ENCODE measurements at places on chromosomes 11 and 22. TPM values are rescaled to one million over a fixed set of nuclear protein-coding genes. Genes with fewer than 3 reads are reported as not detected.

GRCh38 chr22:50326225-50326955 lies 422 bp downstream of the DENND6B start:
- no peaks in the 10 kb centered on the region for H3K27me3 ChIP-seq
- H3K27ac ChIP-seq = peak overlapping the region; percentile 64
- peak overlapping the region; percentile 74 for H3K4me3 ChIP-seq
- peaks cover 27% of the 10 kb centered on the region for H3K36me3 ChIP-seq
- H3K4me1 ChIP-seq = peaks cover 29% of the 10 kb centered on the region
- DNase-seq = no peak

GRCh38 chr22:34798605-34799004 lies 267.4 kb upstream of the ISX start:
- H3K36me3 ChIP-seq = no peaks in the 10 kb centered on the region
- H3K4me3 ChIP-seq = no peak overlapping the region
- no peak overlapping the region for H3K27ac ChIP-seq
- no peak for DNase-seq
- no peaks in the 10 kb centered on the region for H3K4me1 ChIP-seq

GRCh38 chr11:103880968-103881367 lies 155.5 kb upstream of the DDI1 start:
- H3K36me3 ChIP-seq = peaks cover 2% of the 10 kb centered on the region
- H3K4me3 ChIP-seq = no peak overlapping the region
- H3K4me1 ChIP-seq = no peaks in the 10 kb centered on the region
- no peak for DNase-seq
- H3K27me3 ChIP-seq = no peaks in the 10 kb centered on the region

GRCh38 chr11:2530131-2530854 lies 85.5 kb downstream of the KCNQ1 start:
- no peak overlapping the region for H3K4me3 ChIP-seq
- no peak overlapping the region for H3K27ac ChIP-seq
- peaks cover 5% of the 10 kb centered on the region for H3K36me3 ChIP-seq

DNA sequence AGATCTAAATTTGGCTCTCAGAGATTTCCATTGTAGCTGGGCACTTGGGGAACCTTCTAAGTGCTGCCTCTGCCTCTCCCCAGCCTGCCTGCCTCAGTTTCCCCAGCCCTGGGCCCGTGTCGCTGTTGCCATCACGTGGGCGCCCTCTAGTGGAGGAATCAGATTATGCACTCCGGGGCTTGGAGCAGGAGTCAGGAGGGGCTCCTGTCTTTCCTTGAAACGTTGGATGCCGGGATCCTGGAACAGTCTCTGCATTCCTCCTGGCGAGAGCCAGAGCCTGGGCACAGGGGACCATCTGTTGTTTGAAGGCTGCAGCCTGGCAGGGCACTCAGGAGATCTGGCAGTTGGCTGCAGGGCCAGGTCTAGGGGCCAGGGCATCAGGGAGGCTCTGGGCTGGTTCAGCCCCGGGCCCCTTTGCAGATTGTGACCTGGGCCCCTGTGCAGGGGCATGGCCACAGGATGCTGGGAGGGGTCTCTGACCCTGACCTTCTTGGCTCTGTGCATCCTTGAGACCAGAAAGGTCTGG lies 71.6 kb downstream of the LRP5 start:
- no peak overlapping the region for H3K27ac ChIP-seq
- no peak overlapping the region for H3K4me3 ChIP-seq
- no peaks in the 10 kb centered on the region for H3K27me3 ChIP-seq
- peaks cover 25% of the 10 kb centered on the region for H3K4me1 ChIP-seq

Gene CHORDC1
- 78.9 TPM for total RNA-seq
